Aortic smooth muscle cell (primary cell): ENCODE measurements at places on chromosomes 1 and 21. TPM values are rescaled to one million over a fixed set of nuclear protein-coding genes. Genes with fewer than 3 reads are reported as not detected.

Gene NPR1
- total RNA-seq: 1.2 and 1.9 TPM in 2 replicates

Gene OXCT2
- total RNA-seq: 0.99 and 5.4 TPM in 2 replicates

Gene AMY1A
- total RNA-seq: not detected in 2 replicates

Gene RBM34
- total RNA-seq: 55.1 and 58.6 TPM in 2 replicates

Gene PAQR7
- 5.7 and 8.2 TPM in 2 replicates for total RNA-seq

Gene COPA
- total RNA-seq: 365 and 405 TPM in 2 replicates

Gene PPP2R5A
- 21.1 and 24.6 TPM in 2 replicates for total RNA-seq

Gene OPN3
- 9.2 and 11.1 TPM in 2 replicates for total RNA-seq

Gene CCDC27
- total RNA-seq: not detected in 2 replicates

Gene AMY2A
- total RNA-seq: not detected in 2 replicates

Gene CLDN8
- total RNA-seq: not detected in 2 replicates

Gene REN
- total RNA-seq: not detected in 2 replicates

Gene CENPF
- 35.3 and 43.2 TPM in 2 replicates for total RNA-seq

Gene LIPI
- not detected in 2 replicates for total RNA-seq

Gene CGN
- total RNA-seq: under 0.01 and 0.06 TPM in 2 replicates

Gene SLC35F3
- total RNA-seq: not detected in 2 replicates

Gene MIXL1
- total RNA-seq: not detected in 2 replicates

Gene ADAMTS1
- total RNA-seq: 1,477 and 2,026 TPM in 2 replicates

Gene RAB3B
- total RNA-seq: 0.53 and 1.2 TPM in 2 replicates
